Fibroblast of lung (primary cell): ENCODE measurements at places on chromosomes 3 and 15. TPM values are rescaled to one million over a fixed set of nuclear protein-coding genes. Genes with fewer than 3 reads are reported as not detected.

Gene SH3BP5
- total RNA-seq = 8.2 and 12.9 TPM in 2 replicates

Gene TM4SF4
- 0.26 and 1.7 TPM in 2 replicates for total RNA-seq

Gene ADGRG7
- not detected in 2 replicates for total RNA-seq

Gene CDHR4
- total RNA-seq = under 0.01 TPM in 1 of 2 replicates, not detected in the other

Gene PRKCD
- total RNA-seq = 1.0 and 3.8 TPM in 2 replicates

Gene GABRB3
- total RNA-seq = 1.5 and 1.8 TPM in 2 replicates

Gene SKOR1
- total RNA-seq = under 0.01 and 0.17 TPM in 2 replicates

Gene PTPN23
- 11.6 and 19.7 TPM in 2 replicates for total RNA-seq

Gene MESP2
- total RNA-seq = 0.77 and 0.99 TPM in 2 replicates

Gene CYP1A2
- total RNA-seq = not detected in 2 replicates

Gene ROPN1
- total RNA-seq = not detected in 2 replicates

Gene CCNB2
- 1.5 and 19.3 TPM in 2 replicates for total RNA-seq

Gene HRG
- not detected in 2 replicates for total RNA-seq

Gene SERP1
- total RNA-seq = 116 and 135 TPM in 2 replicates

Gene UBXN7
- 21.1 and 28.1 TPM in 2 replicates for total RNA-seq

Gene TMEM108
- total RNA-seq = under 0.01 and 0.17 TPM in 2 replicates

Gene ARPP21
- total RNA-seq = not detected in 2 replicates

Gene ITPKA
- total RNA-seq = 3.9 and 35.0 TPM in 2 replicates

Gene GADL1
- total RNA-seq = 2.6 and 3.6 TPM in 2 replicates

Gene MRPS22
- total RNA-seq = 81.3 and 90.1 TPM in 2 replicates

Gene POLQ
- 3.3 and 4.1 TPM in 2 replicates for total RNA-seq

Gene GABRR3
- not detected in 2 replicates for total RNA-seq

Gene SV2B
- total RNA-seq = under 0.01 and 0.26 TPM in 2 replicates

Gene VIPR1
- not detected in 2 replicates for total RNA-seq

Gene TXNRD3
- total RNA-seq = 8.8 and 10.3 TPM in 2 replicates

Gene ZFYVE19
- total RNA-seq = 21.3 and 23.6 TPM in 2 replicates

Gene FGF12
- total RNA-seq = 0.17 TPM in 1 of 2 replicates, not detected in the other

Gene SPESP1
- 4.6 and 8.2 TPM in 2 replicates for total RNA-seq

Gene PTPRG
- 64.5 and 97.9 TPM in 2 replicates for total RNA-seq

Gene TMEM207
- total RNA-seq = not detected in 2 replicates

Gene DALRD3
- 53.4 and 70.2 TPM in 2 replicates for total RNA-seq

Gene ITGA11
- total RNA-seq = 29.6 and 43.7 TPM in 2 replicates

Gene PLSCR5
- not detected in 2 replicates for total RNA-seq

Gene ST6GAL1
- 0.83 and 1.3 TPM in 2 replicates for total RNA-seq

Gene CLSTN2
- under 0.01 TPM in 2 replicates for total RNA-seq

Gene LRRC31
- not detected in 2 replicates for total RNA-seq

Gene NDN
- 41.6 and 47.7 TPM in 2 replicates for total RNA-seq

Gene SCN10A
- total RNA-seq = not detected in 2 replicates

Gene ACKR2
- total RNA-seq = under 0.01 and 0.26 TPM in 2 replicates

Gene PDIA5
- total RNA-seq = 19.3 and 27.9 TPM in 2 replicates

Gene HIGD2B
- 0.26 TPM in 1 of 2 replicates, not detected in the other for total RNA-seq

Gene PLXND1
- total RNA-seq = 76.8 and 109 TPM in 2 replicates

Gene HTR3E
- not detected in 2 replicates for total RNA-seq

Gene PCLAF
- total RNA-seq = 4.1 and 53.2 TPM in 2 replicates

Gene PLCD1
- total RNA-seq = 31.8 and 47.2 TPM in 2 replicates

Gene SSUH2
- total RNA-seq = not detected in 2 replicates

Gene PPP2R3A
- total RNA-seq = 10.5 and 17.5 TPM in 2 replicates

Gene UBA3
- 70.4 and 93.3 TPM in 2 replicates for total RNA-seq

Gene COL8A1
- total RNA-seq = 24.7 and 85.4 TPM in 2 replicates

Gene TRH
- total RNA-seq = not detected in 2 replicates

Gene IGSF10
- total RNA-seq = 45.9 and 55.0 TPM in 2 replicates

Gene DMXL2
- 19.5 and 31.2 TPM in 2 replicates for total RNA-seq

Gene TRPM1
- total RNA-seq = not detected in 2 replicates

Gene AMT
- 0.77 and 2.6 TPM in 2 replicates for total RNA-seq

Gene FMN1
- total RNA-seq = 27.7 and 43.8 TPM in 2 replicates

Gene SLC12A1
- total RNA-seq = not detected in 2 replicates

Gene LYZL4
- not detected in 2 replicates for total RNA-seq

Gene PIGZ
- total RNA-seq = 0.51 and 0.66 TPM in 2 replicates

Gene SCN11A
- under 0.01 and 0.17 TPM in 2 replicates for total RNA-seq

Gene ALDH1L1
- not detected in 2 replicates for total RNA-seq
